CD8-positive, alpha-beta memory T cell (primary cell): ENCODE measurements at places on chromosomes 7 and 10. TPM values are rescaled to one million over a fixed set of nuclear protein-coding genes. Genes with fewer than 3 reads are reported as not detected.

- no peak for DNase-seq
Observed at GRCh38 chr10:6033954-6034353, 28.2 kb downstream of the IL2RA start.

- DNase-seq: no peak
Observed at GRCh38 chr10:117865945-117866344, 180.8 kb downstream of the RAB11FIP2 start.

DNA sequence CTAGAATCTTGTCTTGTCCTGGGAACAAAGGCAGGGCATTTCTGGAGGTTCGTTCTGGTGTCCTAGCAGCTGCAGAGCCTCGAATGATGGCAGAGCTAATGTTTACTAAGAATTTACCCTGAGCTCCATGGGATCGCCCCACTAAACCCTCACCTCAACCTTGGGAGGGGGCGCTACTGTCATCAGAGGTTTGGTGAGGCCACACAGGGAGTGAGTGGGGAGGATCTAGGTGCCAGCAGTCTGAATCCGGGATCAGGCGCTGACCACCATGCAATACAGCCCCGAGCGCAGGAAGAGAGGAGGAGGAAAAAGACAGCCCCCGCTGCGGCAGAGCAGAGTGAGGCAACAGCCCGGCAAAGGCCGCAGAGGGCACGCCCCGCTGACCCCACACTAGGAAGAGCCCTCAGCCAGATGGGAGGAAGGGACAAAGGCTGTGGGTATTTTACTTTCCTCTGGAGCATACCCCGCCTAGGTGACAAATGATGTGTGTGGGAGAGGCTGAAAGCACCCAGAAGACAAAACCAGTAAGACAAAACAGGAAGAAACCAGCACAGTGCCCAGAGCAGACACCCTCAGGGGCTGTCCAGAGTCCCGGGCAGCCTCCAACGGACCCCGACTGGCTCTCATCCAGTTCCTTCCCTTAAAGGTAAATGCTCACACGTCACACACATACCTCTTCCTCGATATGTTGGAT, 103.5 kb downstream of the FAM53B start:
- DNase-seq: no peak

DNA sequence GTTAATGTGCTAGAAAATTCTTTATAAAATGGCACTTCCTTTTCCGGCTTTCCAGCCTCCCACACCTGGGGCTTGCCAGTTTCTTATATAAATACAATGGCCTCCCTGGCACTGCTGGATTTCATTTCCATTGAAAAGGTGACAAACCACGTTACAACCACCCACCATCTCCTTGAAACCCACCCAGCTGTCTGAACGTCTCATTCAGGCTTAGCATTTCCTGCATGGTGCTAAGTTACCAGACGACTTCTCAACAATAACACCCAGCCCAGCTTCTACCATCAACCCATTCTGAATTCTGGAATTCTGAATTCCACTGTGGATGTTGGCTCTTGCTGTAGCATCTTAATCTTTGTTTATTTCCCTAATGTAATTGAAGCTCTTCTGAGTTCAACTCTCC, 499.8 kb upstream of the CELF2 start:
- no peak for DNase-seq

DNA sequence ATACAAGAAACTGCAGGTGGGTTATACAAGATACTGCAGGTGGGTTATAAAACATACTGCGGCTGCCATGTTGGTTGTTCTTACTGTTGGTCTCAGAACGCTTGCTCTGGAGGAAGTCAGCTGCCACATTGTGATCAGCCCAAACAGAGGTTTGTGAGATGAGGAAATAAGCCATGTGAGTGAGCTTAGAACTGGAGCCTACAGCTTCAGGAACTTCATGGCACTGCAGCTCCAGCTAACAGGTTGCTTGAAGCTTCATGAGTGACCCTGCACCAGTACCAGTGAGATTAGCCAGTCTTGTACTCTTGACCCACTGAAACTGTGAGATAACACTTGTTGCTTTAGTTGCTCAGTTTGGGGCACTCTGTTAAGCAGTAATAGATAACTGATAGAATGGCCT, 74.5 kb upstream of the PRKCQ start:
- no peak for DNase-seq

DNA sequence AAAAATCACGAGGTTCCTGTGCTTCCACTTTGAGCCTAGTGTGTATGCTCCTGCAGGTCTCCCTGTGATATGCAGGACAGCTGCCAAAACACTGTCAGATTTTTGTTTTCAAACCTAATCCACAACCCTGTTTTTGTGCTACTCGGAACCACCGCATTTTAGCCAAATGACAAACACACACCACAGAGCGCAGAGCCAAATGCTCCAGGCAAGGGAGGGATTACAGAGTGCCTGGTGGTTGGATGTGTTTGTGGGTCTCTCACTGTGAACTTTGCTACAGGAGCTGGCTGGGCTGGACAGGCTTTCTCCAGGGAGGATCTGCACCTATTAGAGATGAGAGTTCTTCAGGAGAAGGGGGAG, 5.7 kb upstream of the RBM28 start:
- no peak for DNase-seq

GRCh38 chr10:78690354-78691111, 378.2 kb upstream of the ZMIZ1 start:
- no peak for DNase-seq

- DNase-seq: no peak
Observed at GRCh38 chr7:3439333-3440030, 138.4 kb downstream of the SDK1 start.

DNA sequence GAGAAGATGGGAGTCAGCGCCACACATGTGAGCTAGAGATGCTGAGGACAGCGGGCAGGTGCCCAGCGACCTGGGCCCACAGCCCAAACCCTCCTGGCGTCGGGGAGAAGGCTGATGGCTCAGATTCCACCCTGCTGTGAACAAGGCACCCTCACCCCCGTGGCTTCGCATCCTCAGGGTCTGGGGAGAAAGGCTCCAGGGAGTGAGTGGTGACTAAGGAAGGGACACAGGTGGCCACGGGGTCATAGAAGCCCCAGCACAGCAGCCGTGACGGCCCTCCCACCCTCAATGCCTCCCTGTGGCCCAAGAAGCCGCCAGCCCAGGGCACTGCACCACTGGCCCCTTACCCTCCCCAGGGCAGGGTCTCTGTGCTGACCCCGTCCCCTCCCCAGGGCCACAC, 19.6 kb downstream of the INTS1 start:
- no peak for DNase-seq

DNA sequence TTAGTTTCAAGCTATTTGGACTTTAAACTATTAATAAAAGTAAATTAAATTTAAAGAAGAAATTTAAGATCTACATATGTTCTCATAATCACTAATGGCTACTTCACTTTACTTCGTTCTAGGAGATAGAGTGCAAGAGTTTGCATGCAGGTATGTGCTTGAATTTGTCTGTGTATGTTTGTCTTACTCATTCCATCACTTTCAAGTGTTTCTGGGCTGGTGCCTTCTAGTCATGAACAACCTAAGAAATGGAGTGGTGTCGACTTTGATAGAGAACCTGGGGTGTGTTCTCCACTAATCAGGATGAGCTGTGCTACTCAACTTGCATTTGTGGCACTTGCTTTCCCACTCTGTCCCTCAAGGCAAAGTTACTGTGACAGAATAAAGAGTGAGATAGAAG, 169.9 kb downstream of the KCND2 start:
- no peak for DNase-seq

- no peak for DNase-seq
Observed at GRCh38 chr10:84525120-84525806, 196.9 kb downstream of the CCSER2 start.

GRCh38 chr10:78457804-78458482, 424.3 kb downstream of the RPS24 start:
- DNase-seq: no peak

GRCh38 chr10:22942437-22942836, 14.6 kb downstream of the ARMC3 start:
- no peak for DNase-seq

- no peak for DNase-seq
Observed at GRCh38 chr7:681551-682307, 44.8 kb upstream of the DNAAF5 start.

GRCh38 chr10:101614663-101615524, 26.8 kb downstream of the DPCD start:
- no peak for DNase-seq

GRCh38 chr7:51255036-51255435, 61.6 kb downstream of the COBL start:
- DNase-seq: no peak

- DNase-seq: peak; percentile 37
Observed at GRCh38 chr10:46545861-46546590, 10.4 kb downstream of the GPRIN2 start.

Gene SFTPA1
- not detected for polyA plus RNA-seq

Gene PRPS1L1
- not detected for polyA plus RNA-seq

Gene SKIDA1
- 0.20 TPM for polyA plus RNA-seq

Gene VCL
- 43.7 TPM for polyA plus RNA-seq

Gene CYTH3
- 15.7 TPM for polyA plus RNA-seq

Gene FBXL13
- polyA plus RNA-seq: 0.43 TPM

Gene ITIH2
- not detected for polyA plus RNA-seq

Gene MUC12
- 0.54 TPM for polyA plus RNA-seq

Gene PVRIG
- 131 TPM for polyA plus RNA-seq

Gene MIOS
- polyA plus RNA-seq: 18.8 TPM

Gene MMRN2
- polyA plus RNA-seq: not detected

Gene TUBAL3
- not detected for polyA plus RNA-seq

Gene PWWP2B
- 4.4 TPM for polyA plus RNA-seq

Gene MCM10
- not detected for polyA plus RNA-seq

Gene CACNB2
- polyA plus RNA-seq: 0.14 TPM
